Umbilical cord (tissue), 2 donors: ENCODE measurements at places on chromosomes 6 and 20. TPM values are rescaled to one million over a fixed set of nuclear protein-coding genes. Genes with fewer than 3 reads are reported as not detected.
A peak's percentile ranks its signal among the peaks of the same experiment; 100 is the strongest.

Gene APCDD1L
- total RNA-seq = 7.7 TPM

Gene SLC22A2
- 1.9 TPM for total RNA-seq

- no peak for DNase-seq
These were observed 5.8 kb upstream of the ID4 start for GRCh38 chr6:19831358-19831757.

- no peak for DNase-seq
These were observed 12.4 kb upstream of the KIAA1755 start for GRCh38 chr20:38272961-38273360.

- no peak for DNase-seq
These were observed 12.2 kb downstream of the RAET1G start for GRCh38 chr6:149910721-149911151.

DNA sequence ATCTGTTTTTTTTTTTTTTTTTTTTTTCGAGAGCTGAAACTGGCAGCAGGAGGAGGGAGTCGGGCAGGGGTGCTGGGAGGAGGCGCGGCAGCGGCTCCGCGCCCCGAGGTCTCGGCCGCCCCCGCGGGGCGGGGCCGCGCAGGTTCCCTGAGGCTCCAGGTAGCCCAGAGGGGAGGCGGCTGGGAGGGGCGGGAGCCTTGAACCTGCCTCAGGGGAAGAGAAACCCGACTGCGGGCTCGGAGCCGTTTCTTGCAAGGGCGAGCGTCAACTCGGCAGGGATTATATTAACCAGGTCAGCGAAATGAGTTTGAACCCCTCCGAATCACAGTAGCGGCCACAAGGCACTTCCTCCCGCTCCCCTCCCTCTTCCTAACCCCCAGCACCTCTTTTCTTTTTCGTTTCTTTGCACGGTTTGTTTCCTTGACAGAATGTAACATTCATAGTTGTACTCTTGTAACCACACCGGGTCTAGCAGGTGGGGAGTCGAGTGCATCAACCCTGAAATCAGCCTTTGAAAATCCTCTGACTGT lies 2.0 kb downstream of the MYB start:
- DNase-seq = peak; percentile 8

DNA sequence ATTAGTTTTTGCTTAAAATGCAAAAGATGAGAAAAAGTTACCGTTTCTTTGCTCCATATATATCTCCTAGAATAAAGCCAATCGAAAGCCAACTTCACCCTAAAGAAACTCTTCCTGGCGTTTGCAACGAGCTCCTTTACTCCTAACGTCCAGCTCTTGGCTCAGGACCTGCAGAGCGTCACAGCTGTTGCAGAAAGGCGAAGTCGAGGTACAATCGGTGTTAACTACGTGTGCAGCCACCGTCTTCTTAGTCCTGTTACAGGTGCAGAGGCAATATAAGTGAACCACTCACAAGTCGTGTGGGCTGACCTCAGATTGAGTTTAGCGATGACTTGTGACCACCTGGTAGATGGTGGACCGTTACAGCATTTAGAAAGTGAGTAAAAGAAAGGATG lies 113.1 kb downstream of the TRIM27 start:
- DNase-seq = no peak

DNA sequence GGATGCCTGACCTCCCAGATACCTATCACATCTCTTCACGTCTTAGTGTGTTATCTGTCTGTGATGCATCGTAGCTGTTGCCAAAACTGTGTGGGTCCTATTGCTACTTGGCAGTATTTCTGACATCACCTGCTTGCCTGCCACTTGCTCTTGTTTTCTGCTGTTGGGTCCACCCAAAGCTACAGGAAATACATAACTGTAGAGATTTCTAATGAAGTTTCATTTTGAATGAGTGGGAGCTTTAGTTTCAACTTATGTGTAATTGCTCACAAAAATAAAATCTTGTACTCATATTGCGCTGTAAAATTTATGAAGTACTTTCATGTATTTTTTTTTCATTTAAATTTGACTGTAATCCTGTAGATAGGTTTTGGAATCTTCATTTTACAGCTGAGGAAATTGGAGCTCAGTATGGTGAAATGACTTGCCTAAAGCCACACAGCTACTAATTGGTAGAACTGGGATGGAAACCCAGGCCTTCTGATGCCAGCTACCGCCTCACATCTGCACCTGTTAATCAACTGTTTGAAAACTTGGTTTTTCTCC lies 113.6 kb upstream of the MAN1A1 start:
- no peak for DNase-seq

- peak; percentile 83 for DNase-seq
These were observed 764 bp upstream of the SNAP25 start for GRCh38 chr20:10217721-10218410.

GRCh38 chr6:83442752-83443151 lies 11.9 kb upstream of the ME1 start:
- DNase-seq = peak; percentile 87

DNA sequence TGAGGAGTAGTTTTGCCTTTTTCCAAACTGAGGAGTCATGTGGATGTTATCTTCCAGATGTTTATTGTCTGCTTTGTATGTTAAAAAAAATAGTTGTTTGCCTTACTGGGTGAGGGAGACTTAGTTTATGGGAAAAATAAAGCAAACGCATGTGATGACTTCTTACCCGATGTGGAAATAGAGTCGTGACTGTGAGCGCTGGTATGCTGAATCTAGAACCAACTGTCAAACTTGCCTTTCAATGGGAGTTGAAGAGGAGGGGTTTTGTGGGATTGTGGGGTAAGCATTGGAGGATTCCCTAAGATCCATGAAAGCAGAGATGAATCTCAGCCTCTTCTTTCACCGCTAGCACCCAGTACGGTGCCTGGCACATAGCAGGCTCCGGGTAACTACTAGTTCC lies 5.3 kb downstream of the DCBLD1 start:
- no peak for DNase-seq

- no peak for DNase-seq
These were observed 231.7 kb downstream of the SIM1 start for GRCh38 chr6:100232781-100233573.

DNA sequence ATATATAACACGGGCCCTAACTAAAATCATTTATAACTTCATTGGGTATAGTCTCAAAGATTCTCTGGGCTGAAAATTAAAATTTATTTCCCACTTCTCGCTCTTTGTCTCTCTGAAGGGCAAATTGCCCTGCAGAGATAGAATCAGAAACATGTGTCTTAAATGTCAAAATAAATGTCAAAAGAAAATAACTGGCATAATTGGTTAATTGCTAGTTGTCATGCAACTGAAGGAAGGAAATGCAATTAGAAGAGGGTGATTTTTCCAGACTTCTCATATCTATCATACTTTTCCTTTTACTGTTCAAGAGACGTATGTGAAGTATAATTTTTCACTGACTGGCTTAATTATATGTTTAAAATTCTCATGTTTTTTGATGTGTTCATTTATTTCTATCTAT lies 80.3 kb upstream of the HMGCLL1 start:
- DNase-seq = no peak

DNA sequence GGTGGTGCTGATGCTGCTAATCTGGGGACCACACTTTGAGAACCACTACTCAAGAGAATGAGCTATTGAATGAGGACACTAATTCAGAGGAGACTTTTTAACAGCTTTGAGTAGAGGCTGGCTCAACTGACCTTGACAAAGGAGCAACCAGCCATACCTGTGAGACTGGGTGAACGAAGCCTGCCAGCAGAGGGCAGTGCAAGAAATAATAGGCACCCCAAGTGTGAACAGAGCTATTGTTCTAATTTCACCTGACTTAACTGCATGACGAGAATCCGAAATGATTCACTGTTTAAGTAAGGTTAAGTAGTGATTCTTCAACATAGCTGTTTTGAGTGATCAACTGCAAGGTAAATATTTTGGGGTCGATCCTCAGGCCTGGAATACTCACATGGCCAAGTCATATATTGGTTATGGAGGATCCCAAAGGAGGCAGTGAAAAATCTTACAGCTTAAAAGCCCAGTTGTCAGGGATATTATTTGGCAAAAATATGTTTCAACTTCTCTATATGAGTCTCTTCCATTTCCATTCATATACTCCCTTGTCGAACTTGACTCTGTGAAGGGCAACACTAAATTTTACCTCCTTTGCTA lies 550.5 kb upstream of the MARCKS start:
- no peak for DNase-seq

GRCh38 chr20:61925555-61926252 lies 140.0 kb downstream of the TAF4 start:
- no peak for DNase-seq

DNA sequence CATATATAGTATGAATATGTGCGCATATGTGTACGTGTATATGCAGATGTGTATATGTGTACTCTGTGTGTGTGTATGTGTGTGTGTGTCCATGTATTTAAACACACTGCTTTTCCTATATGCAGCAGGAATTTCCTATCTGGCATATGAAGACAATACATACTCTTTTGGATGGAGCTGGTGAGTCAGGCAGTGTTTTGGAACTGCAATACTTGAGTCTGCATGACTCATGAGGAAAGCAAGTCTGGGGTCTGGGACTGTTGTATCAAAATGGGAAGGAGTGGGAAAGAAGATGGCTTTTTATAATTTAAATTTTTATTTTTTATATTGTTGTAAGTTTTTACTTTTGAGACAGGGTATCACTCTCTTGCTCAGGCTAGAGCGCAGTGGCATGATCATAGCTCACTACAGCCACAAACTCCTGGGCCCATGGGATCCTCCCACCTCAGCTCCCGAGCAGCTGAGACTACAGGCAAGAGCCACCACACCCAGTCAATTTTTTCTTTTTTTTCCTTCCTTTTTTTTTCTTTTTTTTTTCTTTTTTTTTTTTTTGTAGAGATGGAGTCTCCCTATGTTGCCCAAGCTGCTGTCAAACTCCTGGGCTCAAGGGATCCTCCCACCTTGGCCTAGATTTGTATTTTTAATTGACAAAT lies 72.2 kb downstream of the ATXN1 start:
- DNase-seq = peak; percentile 63
